ENCODE measurements at places on chromosomes 5 and 9. TPM values are rescaled to one million over a fixed set of nuclear protein-coding genes. Genes with fewer than 3 reads are reported as not detected.

UBE2D2 gene
- total RNA-seq = 270 TPM

FAM81B gene
- total RNA-seq = not detected

C5orf24 gene
- 38.0 TPM for total RNA-seq

IFNA6 gene
- total RNA-seq = not detected

TAS2R1 gene
- not detected for total RNA-seq

PTGDS gene
- not detected for total RNA-seq

GARIN3 gene
- total RNA-seq = 0.85 TPM

CNTFR gene
- not detected for total RNA-seq

REEP2 gene
- 2.0 TPM for total RNA-seq

PALM2AKAP2 gene
- 1.5 TPM for total RNA-seq

MIER3 gene
- 10.3 TPM for total RNA-seq

ZNF462 gene
- 2.6 TPM for total RNA-seq

CDH12 gene
- not detected for total RNA-seq

DMRT3 gene
- total RNA-seq = not detected

CYLC2 gene
- total RNA-seq = not detected

SPATA31E1 gene
- total RNA-seq = not detected

KDM3B gene
- 51.4 TPM for total RNA-seq

All from activated T-helper 17 cell treated with anti-CD3 and anti-CD28 coated beads, Interleukin-2, amount 50 U/mL, for 72 hours (primary cell).